A549 treated with ZK216348 at 1 μM for 4 hours (cell line): ENCODE measurements at places on chromosomes 7 and 10. TPM values are rescaled to one million over a fixed set of nuclear protein-coding genes. Genes with fewer than 3 reads are reported as not detected.

Gene ELMO1
- total RNA-seq, result 1.4 to 3.0 TPM (median 2.0 TPM) in 5 replicates

Gene CFAP69
- 1.3 to 3.1 TPM (median 2.2 TPM) in 5 replicates for total RNA-seq

Gene SEMA4G
- 7.1 to 10.2 TPM (median 7.7 TPM) in 5 replicates for total RNA-seq

Gene DCLRE1C
- total RNA-seq, result 4.7 to 7.0 TPM (median 5.5 TPM) in 5 replicates

Gene ZNF487
- total RNA-seq, result 3.2 to 7.1 TPM (median 6.9 TPM) in 5 replicates
